ENCODE measurements at places on chromosomes 11 and 22. TPM values are rescaled to one million over a fixed set of nuclear protein-coding genes. Genes with fewer than 3 reads are reported as not detected.

GRCh38 chr11:45182902-45183301 lies 36.5 kb downstream of the PRDM11 start:
- no peak for DNase-seq

- no peak for DNase-seq
Observed at GRCh38 chr11:69479591-69480271, 1.7 kb upstream of the LINC01488 start.

DNA sequence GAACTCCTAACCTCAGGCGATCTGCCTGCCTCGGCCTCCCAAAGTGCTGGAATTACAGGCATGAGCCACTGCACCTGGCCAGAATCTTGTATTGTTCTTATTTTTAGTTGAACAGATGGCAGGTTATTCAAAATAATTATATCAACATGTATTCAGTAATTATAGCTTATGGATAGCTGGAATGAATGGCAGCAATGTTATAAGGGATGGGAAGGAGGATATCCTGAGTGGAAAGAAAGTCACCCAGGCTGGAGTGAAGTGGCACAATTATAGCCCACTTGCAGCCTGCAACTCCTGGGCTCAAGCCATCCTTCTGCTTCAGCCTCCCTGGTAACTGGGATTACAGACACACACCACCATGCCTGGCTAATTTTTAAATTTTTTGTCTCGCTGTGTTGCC lies 88.1 kb downstream of the MED15 start:
- DNase-seq, result no peak

DNA sequence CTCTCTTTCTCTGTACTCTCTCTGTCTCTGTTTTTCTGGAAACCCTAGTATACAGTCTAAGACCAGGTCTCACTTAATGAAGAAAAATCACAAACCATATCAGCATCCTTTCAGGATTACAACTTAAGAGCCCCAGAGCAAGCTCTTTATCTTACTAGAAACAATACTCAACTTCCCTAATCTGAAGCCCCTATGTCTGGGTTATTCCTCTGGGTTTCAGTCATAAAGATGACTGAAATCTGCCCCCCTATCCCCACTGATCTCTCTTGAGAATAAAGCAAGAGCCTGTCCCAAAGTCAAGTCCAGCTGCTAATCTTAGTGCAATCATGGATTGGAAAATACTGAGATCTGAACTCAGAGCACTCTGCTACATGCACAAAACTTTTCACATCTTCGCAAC lies 53.9 kb upstream of the PICALM start:
- DNase-seq, result no peak

GRCh38 chr11:23719016-23719415 lies 777.8 kb upstream of the LUZP2 start:
- DNase-seq, result no peak

DNA sequence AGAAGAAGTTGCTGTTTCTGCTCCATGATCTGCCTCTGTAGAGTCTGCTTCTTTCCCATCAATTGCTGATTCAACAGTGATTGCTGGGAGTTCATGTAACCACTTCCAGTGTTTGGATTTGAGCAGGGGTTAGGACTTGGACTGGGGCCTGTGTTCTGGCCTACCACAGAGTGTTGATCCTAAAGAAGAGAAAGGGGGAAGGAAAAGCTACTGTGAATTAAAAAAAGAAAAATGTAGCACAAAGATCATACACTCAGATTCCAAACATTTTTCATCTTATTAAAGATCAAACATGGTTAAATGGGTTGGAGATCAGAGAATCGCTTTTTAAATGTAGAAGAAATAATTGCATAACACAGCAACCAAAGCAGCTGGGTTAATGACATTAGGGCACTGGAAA lies 67.6 kb upstream of the MTMR2 start:
- DNase-seq, result no peak

DNA sequence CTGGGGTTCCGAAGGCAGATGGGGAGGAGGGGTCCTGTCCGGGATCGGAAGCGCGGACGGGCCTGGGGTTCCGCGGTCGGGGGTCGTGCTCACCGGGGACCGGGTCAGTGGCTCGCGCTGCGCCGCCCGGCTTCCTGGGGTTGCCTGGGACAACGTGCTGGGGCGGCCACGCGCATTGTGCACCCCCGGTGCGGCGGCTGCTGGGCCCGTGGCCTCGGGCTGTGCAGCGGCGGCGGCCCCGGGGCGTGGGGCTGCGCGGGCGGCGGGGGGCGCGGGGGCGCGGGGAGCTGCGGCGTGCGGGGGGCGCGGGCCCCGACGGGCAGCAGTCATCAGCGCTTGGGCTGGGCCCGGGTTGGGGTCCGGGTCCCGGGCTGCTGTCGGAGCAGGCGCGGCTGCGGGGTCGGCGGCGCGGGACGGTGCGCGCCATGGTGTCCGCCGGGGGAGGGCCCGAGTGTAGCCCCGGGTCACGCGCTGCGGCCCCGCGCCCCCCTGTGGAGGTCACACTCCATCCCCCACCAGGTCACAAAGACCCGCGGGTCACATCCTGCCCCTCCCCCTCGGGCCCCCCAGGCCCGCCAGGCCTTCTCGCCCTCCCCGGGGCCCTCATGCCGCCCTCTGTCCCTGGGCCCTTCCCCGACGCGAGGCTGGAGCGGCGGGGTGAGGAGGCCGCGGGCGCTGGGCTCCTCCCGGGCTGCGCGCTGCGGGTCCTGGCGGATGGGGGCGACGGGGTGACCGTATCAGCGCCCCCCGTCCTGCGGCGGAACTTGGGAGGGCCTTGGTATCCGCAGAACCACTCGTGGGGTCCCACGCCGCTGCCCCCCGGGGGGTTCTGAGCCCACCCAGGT lies at the start of gene TTLL8:
TSS of gene TTLL8 (minus strand) at position 238 of the 845 bp plus-strand sequence.
- DNase-seq, result no peak

DNA sequence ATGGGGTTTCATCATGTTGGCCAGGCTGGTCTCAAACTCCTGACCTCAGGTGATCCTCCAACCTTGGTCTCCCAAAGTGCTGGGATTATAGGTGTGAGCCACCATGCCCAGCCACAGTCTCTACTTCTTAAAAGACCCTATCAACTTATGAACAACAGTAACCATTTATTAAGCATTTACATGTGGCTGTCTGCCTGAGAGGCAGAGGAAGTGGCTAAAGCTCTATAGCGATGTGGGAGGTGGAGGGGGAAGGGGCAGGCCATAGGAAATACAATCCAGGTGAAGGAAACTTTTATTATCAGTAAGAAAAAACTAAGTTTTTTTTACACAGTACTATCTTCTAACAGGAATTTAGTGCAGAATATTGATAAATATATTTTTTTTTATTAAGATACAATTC lies 87.8 kb upstream of the PHOX2A start:
- no peak for DNase-seq

- no peak for DNase-seq
Observed at GRCh38 chr11:111908639-111909305, 2.8 kb downstream of the CRYAB start.

DNA sequence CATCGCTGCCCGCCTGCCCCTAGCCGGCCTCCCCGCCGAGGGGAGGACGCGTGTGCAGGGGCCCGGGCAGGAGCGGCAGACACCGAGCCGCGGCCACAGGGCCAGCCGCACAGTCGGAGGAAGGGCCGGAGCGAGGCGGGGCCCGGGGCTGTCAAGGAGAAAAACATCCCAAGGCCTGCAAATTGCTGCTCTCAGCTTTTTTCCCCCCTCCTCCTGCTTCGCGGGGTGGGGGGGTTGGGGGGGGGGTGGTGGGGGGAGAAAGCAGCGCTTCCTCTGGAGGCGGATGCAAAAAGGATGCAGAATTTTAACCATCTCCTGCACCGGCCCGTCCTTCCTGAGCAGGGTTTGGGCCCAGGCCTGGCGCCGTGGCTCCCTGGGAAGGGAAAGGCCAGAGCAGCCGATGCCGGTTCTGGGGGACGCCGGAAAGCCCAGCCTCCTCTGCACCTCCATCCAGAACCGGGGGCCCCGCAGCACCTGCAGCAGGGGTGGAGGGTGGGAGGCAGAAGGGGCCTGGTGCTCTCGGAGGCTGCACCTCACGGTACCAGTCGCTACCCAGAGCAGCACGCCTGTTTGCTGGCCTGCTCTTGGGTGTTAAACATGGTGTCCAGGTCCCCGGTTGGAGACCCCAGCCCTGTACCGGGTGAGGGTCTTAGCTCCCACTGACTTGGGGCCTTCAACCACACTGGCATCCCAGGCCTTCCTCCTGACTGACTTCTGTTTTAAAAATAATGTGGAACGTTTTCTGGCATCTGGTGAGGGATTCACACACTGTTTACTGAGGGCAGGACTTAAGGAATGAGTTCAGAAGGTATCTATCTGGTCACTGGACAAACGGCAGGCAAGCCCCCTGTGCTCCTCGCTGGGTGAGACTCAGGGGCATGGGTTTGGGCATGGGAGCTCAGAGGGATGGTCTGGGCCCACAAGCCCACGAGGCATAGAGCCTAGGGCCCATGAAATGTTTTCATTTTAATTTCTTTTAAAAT lies 77.4 kb upstream of the WNT7B start:
- peak; percentile 88 for DNase-seq

DNA sequence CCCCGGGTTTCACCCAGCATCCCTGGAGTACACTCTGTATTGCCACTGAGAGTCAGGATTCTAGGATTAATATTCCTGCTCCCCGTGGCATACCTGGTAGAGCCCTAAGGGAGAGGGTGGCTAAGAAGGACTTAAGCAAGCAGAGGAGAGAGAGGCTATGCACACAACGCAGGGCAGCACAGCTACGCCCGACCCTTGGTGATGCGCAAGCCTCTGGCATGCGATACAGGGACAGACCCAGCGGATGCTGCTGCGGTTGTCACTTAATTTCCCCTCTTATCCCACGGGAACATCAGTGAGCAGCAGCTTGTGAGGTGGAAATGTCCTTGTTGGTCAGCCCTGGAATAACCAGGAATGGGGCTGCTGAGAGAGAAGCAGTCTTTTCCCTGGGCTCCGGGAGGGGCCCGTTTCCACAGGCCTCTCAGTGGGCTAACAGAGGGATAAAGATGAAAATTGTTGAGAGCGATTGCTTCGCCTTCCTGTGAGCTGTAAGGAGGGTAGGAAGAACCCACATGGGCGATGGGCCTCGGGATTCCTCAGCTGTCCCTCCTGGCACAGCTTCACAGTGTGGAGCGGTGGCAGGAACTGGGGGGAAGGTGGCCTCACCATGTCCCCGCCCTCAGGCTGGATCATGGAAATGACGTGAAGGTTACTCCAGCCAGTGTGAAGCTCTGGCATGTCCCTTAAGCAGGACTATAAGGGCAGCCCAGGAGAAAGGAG lies 48.4 kb upstream of the RAB1B start:
- peak; percentile 45 for DNase-seq

- DNase-seq, result no peak
Observed at GRCh38 chr11:76062733-76063132, 143.6 kb downstream of the WNT11 start.

DNA sequence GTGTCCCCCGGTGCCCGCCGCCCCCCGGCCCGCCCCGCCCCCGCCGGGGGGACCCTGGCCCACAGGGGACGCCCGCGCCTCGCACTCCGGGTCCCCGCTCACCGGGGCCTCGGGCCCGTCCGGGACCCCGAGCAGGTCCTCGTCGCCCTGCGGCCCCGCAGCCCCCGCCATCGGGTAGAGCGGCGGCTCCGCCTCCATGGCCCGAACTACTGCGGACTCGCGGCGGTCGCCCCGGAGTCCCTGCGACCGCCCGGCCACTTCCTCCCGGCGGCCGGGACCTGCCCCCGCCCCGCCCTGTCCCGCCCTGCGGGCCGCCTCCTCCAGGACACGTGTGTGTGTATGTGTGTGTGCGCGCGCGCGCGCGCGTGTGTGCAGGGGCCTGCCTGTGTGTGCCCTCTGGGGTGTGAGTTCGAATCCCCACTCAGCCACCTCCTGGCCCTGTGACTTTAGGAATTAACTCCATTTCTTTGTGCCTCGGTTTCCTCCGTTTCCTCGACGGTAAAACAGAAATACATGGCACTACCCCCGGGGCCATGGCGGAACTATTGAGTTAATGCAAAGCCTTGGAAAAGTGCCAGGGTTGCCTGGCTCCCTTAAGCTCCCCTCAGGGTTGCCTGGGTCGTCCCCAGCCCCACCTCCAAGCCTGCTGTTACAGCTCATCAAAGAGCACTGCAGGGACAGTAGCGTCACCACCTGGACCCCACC lies at the start of gene UNC93B1:
TSS of gene UNC93B1 (minus strand) at position 252 of the 705 bp plus-strand sequence. CDS start at position 198, 54 bp downstream.
- DNase-seq, result peak; percentile 94

- DNase-seq, result peak; percentile 90
Observed at GRCh38 chr11:47269829-47270305, at the start of gene MADD. Gene MADD, plus strand, starts transcription at chr11:47270133.

DNA sequence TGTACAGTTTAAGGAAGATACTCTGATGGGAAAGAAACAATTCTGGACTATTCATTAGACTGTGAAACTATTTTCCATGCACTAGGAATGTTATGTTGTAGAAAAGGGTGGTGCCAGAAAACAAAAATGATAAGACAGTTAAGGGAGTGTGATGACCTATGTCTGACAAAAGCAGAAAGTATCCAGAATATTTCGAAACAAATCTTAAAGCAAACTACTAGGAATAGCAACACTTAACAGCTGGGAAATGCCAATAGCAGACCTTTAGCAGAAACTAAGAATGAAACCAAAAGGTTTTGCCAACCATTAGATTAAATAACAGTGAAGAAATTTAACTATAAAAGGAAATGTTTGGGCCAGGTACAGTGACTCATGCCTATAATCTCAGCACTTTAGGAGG lies 3.3 kb upstream of the ARHGAP20 start:
- DNase-seq, result no peak

DNA sequence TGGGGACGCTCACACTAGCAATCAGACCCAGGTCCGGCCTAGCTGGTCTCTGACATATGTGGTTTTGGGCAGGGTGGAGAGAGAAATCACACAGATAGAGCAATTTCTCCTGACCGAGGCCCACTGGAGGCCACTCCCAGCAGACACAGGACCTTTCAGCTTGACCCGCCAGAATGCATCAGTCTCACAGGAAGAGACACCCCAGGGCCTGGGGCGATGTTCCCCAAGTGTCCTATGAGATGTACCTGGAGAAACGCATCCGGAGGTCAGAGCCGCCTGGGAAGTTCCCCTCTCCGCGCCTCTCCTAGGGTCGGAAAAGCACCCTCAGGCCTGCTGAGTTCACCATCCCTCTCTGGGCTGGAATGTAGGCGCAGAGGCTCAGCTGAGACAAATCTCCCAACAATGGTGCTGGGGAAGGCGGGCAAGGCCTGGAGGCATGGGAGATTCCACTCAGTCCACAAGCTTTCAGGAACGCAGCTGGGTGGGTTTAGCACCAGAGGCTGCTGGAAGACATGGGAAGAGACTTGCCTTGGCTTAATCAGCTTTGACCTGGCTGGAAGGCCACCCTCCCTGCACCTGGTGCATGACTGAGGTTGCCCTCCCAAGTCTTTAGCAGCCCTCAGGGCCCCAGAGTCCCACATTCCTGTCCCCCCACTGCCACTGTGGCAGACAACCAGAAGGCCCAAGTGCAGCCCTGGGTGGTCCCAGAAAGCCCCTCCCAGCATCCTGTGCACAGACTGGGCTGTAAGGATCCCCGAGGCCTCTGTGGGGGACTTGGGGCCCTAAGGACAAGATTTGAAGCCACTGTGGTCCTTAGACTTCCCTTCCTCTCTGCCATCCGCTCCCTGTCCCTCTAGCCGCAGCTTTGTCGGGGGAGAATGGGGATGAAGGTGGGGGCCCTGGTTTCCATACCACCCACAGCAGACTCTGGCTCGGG lies 57.5 kb downstream of the RTL6 start:
- no peak for DNase-seq

Gene SHANK2
- total RNA-seq, result 3.7 TPM

Gene INS
- 1.5 TPM for total RNA-seq

Gene POU2AF2
- 0.80 TPM for total RNA-seq

Gene TMEM132A
- total RNA-seq, result 34.2 TPM

Gene MS4A8
- not detected for total RNA-seq

Gene CNIH2
- total RNA-seq, result 1.3 TPM

Gene MB
- total RNA-seq, result not detected

Gene FAR1
- 130 TPM for total RNA-seq

Gene RBMXL2
- 0.22 TPM for total RNA-seq

Gene MRGPRF
- total RNA-seq, result 39.5 TPM

Gene MYRF
- total RNA-seq, result 10.4 TPM

Gene C11orf42
- not detected for total RNA-seq

Gene SCN4B
- 2.9 TPM for total RNA-seq

Measured in sciatic nerve (tissue), 2 donors.